ENCODE measurements at places on chromosomes 6 and 20. TPM values are rescaled to one million over a fixed set of nuclear protein-coding genes. Genes with fewer than 3 reads are reported as not detected.

Gene BACH2
- total RNA-seq: 66.9 TPM

DNA sequence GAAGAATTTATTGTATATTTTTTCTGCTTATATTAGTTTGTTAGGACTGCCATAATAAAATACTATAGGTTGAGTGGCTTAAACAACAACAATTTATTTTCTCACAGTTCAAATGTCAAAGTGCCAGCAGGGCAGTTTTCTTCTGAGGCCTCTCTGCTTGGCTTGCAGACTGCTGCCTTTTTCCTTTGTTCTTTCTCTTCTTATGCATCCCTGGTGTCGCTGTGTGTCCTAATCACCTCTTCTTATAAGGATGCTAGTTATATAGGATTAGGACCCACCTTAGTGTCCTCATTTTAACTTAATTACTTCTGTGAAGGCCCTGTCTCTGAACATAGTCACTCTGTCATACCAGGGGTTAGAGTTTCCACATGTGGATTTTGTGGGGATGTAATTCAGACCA lies 354.4 kb downstream of the NKAIN2 start:
- no peaks in the 10 kb centered on the region for H3K27me3 ChIP-seq
- H3K27ac ChIP-seq: no peak overlapping the region
- no peak for DNase-seq
- H3K4me1 ChIP-seq: no peaks in the 10 kb centered on the region
- no peak overlapping the region for H3K4me3 ChIP-seq

Gene ULBP1
- total RNA-seq: 2.7 TPM

GRCh38 chr6:50707652-50708300 lies 5.5 kb upstream of the TFAP2D start:
- H3K36me3 ChIP-seq: no peaks in the 10 kb centered on the region
- no peak overlapping the region for H3K4me3 ChIP-seq
- DNase-seq: no peak
- H3K27ac ChIP-seq: no peak overlapping the region
- H3K27me3 ChIP-seq: peaks cover 48% of the 10 kb centered on the region

GRCh38 chr20:49431329-49431728 lies 51.1 kb downstream of the KCNB1 start:
- DNase-seq: no peak
- no peak overlapping the region for H3K27ac ChIP-seq
- H3K27me3 ChIP-seq: peaks cover 5% of the 10 kb centered on the region
- H3K4me1 ChIP-seq: no peaks in the 10 kb centered on the region
- H3K4me3 ChIP-seq: no peak overlapping the region
- H3K36me3 ChIP-seq: no peaks in the 10 kb centered on the region

Gene FAM110A
- 20.5 TPM for total RNA-seq

Gene TCP11
- total RNA-seq: not detected

DNA sequence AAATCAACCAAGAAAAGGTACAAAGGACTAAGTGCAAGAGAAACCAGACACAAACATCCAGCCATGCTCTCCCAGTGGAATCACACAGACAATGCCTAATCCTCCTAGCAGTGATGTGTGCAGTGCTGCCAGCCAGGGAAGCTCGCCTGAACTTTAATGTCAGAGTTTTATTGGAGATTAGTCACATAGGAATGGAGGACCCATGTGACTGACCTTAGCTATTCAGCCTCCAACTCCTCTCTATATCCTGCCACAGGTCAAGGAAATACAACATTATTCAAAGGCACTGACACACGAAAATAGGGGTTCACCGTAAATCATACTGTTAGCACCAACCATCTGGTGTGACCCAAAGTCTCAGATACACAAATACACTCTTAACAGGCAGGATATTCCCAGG lies 684.6 kb downstream of the DOK5 start:
- no peaks in the 10 kb centered on the region for H3K4me1 ChIP-seq
- no peak overlapping the region for H3K4me3 ChIP-seq
- no peak overlapping the region for H3K27ac ChIP-seq
- H3K27me3 ChIP-seq: no peaks in the 10 kb centered on the region
- no peak for DNase-seq
- no peaks in the 10 kb centered on the region for H3K36me3 ChIP-seq

- H3K27me3 ChIP-seq: peaks cover 4% of the 10 kb centered on the region
- peak; percentile 48 for DNase-seq
- no peaks in the 10 kb centered on the region for H3K4me1 ChIP-seq
- H3K36me3 ChIP-seq: no peaks in the 10 kb centered on the region
- no peak overlapping the region for H3K4me3 ChIP-seq
These were observed 21.8 kb upstream of the NAA20 start for GRCh38 chr20:19995220-19995863.

GRCh38 chr6:2990248-2990931 lies 9.3 kb upstream of the NQO2 start:
- DNase-seq: peak; percentile 24
- H3K4me1 ChIP-seq: peaks cover 19% of the 10 kb centered on the region
- H3K27ac ChIP-seq: peak overlapping the region; percentile 100
- no peaks in the 10 kb centered on the region for H3K36me3 ChIP-seq
- H3K27me3 ChIP-seq: no peaks in the 10 kb centered on the region

Gene EBF4
- total RNA-seq: 1.2 TPM

DNA sequence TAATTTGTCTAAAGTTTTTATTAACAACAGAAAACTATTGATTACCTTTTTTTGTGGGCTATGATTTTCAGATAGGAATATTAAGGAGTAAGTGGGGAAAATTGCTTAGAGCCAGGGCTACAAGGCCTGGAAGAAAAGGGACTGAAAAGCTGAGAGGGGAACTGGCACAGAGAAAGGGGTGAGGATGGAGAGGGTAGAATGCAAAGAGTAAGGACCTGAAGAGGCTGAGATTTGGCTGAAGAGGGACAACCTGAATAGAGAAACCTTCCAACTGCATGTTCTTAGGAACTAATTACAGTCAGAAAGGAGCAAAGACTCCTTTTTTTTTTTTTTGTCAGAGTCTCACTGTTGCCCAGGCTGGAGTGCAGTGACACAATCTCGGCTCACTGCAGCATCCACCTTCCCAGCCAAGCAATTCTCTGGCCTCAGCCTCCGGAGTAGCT lies 16.7 kb downstream of the BTN2A1 start:
- peak overlapping the region; percentile 100 for H3K27ac ChIP-seq
- peaks cover 38% of the 10 kb centered on the region for H3K4me1 ChIP-seq
- H3K36me3 ChIP-seq: peaks cover 24% of the 10 kb centered on the region
- H3K27me3 ChIP-seq: no peaks in the 10 kb centered on the region
- no peak for DNase-seq
- H3K4me3 ChIP-seq: peak overlapping the region; percentile 100

GRCh38 chr6:140940251-140940925 lies 1192.3 kb upstream of the GJE1 start:
- no peaks in the 10 kb centered on the region for H3K36me3 ChIP-seq
- DNase-seq: no peak
- no peaks in the 10 kb centered on the region for H3K4me1 ChIP-seq
- peaks cover 1% of the 10 kb centered on the region for H3K27me3 ChIP-seq
- no peak overlapping the region for H3K27ac ChIP-seq

- no peaks in the 10 kb centered on the region for H3K4me1 ChIP-seq
- no peak overlapping the region for H3K27ac ChIP-seq
- H3K4me3 ChIP-seq: no peak overlapping the region
- DNase-seq: no peak
These were observed 57.8 kb downstream of the PPP1R3G start for GRCh38 chr6:5142915-5143314.

DNA sequence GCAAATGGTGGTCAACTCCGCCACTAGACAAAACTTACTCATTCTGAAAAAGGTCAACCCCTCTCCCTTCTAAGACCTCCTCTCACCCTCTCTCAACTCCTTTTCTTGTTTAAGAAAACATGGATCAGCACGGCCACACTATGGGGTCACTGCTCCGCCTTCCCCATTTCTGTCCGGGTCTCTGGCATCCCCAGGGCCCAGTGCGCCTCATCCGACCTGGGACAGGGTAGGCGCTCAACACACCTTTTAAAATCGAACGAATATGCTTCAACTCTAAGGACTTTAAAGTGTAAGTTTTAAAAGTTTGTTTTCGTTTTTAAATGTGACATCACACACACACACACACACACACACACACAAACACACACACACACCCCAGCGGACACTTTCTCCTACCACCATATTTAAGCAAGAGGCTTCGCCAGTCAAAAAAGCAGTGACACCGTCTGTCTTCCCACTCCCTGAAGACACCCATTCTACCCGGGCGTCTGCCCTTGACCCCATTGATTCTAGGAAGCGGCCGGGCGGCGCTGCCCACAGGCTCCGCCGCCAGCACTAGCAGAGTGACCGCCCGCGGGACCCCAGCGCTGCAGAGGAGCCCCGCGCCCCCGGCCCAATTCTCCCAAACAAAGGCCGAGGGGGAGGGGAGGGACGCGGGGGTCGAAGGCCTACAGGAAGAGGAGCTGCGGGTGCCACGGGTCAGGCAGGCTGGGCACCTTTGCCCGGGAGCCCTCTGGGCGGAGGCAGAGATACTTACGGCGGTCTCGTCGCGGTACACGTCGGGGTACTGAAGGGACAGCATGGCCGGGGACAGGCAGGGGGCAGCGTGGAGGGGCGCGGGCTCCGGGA lies 568 bp downstream of the PREP start:
- no peaks in the 10 kb centered on the region for H3K36me3 ChIP-seq
- H3K4me3 ChIP-seq: peak overlapping the region; percentile 84
- H3K27ac ChIP-seq: peak overlapping the region; percentile 79
- H3K4me1 ChIP-seq: peaks cover 64% of the 10 kb centered on the region
- peaks cover 3% of the 10 kb centered on the region for H3K27me3 ChIP-seq
- DNase-seq: peak; percentile 55

GRCh38 chr6:142384519-142385254 lies 82.9 kb downstream of the ADGRG6 start:
- no peaks in the 10 kb centered on the region for H3K36me3 ChIP-seq
- H3K27me3 ChIP-seq: no peaks in the 10 kb centered on the region
- no peak for DNase-seq
- no peak overlapping the region for H3K4me3 ChIP-seq
- H3K4me1 ChIP-seq: no peaks in the 10 kb centered on the region

GRCh38 chr6:159715605-159716004 lies 11.7 kb upstream of the WTAP start:
- no peak for DNase-seq
- H3K4me1 ChIP-seq: no peaks in the 10 kb centered on the region
- no peak overlapping the region for H3K4me3 ChIP-seq
- H3K27me3 ChIP-seq: no peaks in the 10 kb centered on the region
- H3K27ac ChIP-seq: no peak overlapping the region

- H3K4me1 ChIP-seq: peaks cover 10% of the 10 kb centered on the region
- H3K27ac ChIP-seq: no peak overlapping the region
- peaks cover 14% of the 10 kb centered on the region for H3K36me3 ChIP-seq
- no peaks in the 10 kb centered on the region for H3K27me3 ChIP-seq
These were observed 19.0 kb downstream of the TUBB2A start for GRCh38 chr6:3138341-3138740.

DNA sequence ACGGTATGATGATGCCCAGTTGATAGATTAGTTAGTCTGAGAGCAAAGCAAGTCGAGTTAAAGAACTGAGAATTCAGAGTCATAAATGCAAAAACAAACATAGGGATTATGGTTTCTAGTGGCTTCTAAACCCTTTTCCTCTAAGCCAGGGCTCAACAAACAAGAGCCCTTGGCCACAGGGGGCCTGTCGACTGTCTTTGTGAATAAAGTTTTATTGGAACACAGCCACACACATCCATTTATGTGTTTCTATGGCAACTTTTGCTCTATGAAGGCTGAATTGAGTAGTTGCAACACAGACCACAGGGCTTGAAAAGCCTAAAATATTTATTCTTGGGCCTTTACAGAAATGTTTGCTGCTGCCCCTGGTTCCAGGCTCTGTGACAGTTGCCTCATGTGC lies 76.2 kb downstream of the SLC24A3 start:
- no peak overlapping the region for H3K4me3 ChIP-seq
- H3K27ac ChIP-seq: no peak overlapping the region
- H3K4me1 ChIP-seq: no peaks in the 10 kb centered on the region
- H3K27me3 ChIP-seq: no peaks in the 10 kb centered on the region
- DNase-seq: no peak

- H3K27me3 ChIP-seq: peaks cover 10% of the 10 kb centered on the region
- peak; percentile 79 for DNase-seq
- H3K27ac ChIP-seq: no peak overlapping the region
- H3K4me1 ChIP-seq: peaks cover 13% of the 10 kb centered on the region
- H3K4me3 ChIP-seq: peak overlapping the region; percentile 48
These were observed 18.6 kb upstream of the FOXO3 start for GRCh38 chr6:108541843-108542759.

Gene RIPPLY2
- not detected for total RNA-seq

DNA sequence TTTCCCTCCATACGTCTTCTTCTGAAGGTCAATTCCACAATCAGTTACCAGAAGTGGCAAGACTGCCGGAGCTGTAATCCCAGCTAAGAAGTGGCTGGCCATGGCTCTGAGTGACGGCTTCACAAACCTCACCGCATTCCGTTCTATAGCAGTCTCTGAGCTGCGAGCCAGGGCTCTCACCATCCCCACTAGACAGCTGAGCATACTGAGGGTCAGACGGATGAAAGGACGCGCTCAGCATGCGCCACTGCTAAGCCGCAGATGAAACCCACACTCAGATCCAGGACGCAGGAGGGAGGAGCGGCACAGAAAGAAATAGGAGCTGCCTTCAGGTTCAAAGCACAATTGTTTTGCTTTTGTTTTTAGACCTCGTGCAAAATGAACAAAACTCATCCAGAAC lies 97.9 kb downstream of the ANKRD60 start:
- no peak overlapping the region for H3K27ac ChIP-seq
- H3K4me3 ChIP-seq: no peak overlapping the region
- H3K27me3 ChIP-seq: peaks cover 64% of the 10 kb centered on the region
- DNase-seq: no peak
- no peaks in the 10 kb centered on the region for H3K36me3 ChIP-seq
- peaks cover 14% of the 10 kb centered on the region for H3K4me1 ChIP-seq

Gene C6orf163
- total RNA-seq: 1.4 TPM

Gene CRISP2
- total RNA-seq: not detected

- H3K4me3 ChIP-seq: no peak overlapping the region
- peaks cover 3% of the 10 kb centered on the region for H3K4me1 ChIP-seq
- no peaks in the 10 kb centered on the region for H3K36me3 ChIP-seq
- no peak overlapping the region for H3K27ac ChIP-seq
- H3K27me3 ChIP-seq: no peaks in the 10 kb centered on the region
- DNase-seq: no peak
These were observed 268.1 kb downstream of the UST start for GRCh38 chr6:149014631-149015534.

- H3K27ac ChIP-seq: no peak overlapping the region
- H3K27me3 ChIP-seq: no peaks in the 10 kb centered on the region
- peaks cover 21% of the 10 kb centered on the region for H3K4me1 ChIP-seq
- peaks cover 24% of the 10 kb centered on the region for H3K36me3 ChIP-seq
- H3K4me3 ChIP-seq: no peak overlapping the region
These were observed 12.9 kb downstream of the ITCH start for GRCh38 chr20:34375977-34376430.

DNA sequence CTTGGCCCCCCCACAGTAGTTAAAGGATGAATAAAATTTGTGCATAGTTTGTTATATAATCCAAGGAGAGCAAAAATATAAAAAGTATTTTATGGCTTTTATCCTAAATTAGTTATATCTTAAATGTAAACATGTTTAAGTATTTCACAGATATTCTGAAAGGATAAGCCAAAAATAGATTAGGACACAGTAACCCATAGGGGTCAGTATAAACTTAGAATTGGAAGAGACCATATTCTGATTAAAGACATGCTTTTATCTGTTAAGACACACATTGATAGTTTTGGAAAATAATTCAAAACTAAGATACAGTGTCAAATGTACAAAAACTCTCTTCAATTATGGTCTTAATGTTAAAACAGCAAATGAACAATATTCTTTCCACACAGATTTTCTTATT lies 4.5 kb upstream of the SERINC1 start:
- H3K4me1 ChIP-seq: no peaks in the 10 kb centered on the region
- no peak overlapping the region for H3K27ac ChIP-seq
- DNase-seq: no peak
- no peak overlapping the region for H3K4me3 ChIP-seq
- H3K36me3 ChIP-seq: peaks cover 3% of the 10 kb centered on the region

GRCh38 chr6:13913226-13914001 lies 11.3 kb upstream of the RNF182 start:
- DNase-seq: no peak
- H3K27ac ChIP-seq: no peak overlapping the region
- H3K36me3 ChIP-seq: no peaks in the 10 kb centered on the region
- H3K4me3 ChIP-seq: no peak overlapping the region

Gene SIGLEC1
- total RNA-seq: not detected
